ENCODE measurements at places on chromosomes 2 and 18.

DNA sequence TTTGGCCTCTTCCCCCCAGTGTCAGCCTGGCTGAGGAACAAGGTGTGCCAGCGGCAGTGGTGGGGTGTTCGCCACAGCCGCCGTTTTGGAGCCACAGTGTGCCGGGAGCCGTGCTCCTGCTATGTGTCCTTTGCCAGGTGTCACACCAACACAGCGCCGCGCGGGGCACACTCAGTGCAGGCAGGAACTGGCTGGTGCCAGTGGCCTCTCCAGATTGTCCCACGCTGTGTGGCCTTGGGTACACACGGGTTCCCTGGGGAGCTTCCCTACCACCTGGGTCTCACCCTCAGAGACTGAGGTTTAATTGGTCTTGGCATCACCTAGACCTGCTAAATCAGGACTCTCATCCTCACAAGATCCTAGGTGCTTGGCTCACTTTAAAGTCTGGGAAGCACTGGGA is 171.6 kb downstream of the LDLRAD4 start:
- no peak for DNase-seq

GRCh38 chr2:58574873-58575272 is 333.7 kb upstream of the FANCL start:
- no peak for DNase-seq

GRCh38 chr2:8337321-8337720 is 344.5 kb upstream of the ID2 start:
- DNase-seq = no peak

DNA sequence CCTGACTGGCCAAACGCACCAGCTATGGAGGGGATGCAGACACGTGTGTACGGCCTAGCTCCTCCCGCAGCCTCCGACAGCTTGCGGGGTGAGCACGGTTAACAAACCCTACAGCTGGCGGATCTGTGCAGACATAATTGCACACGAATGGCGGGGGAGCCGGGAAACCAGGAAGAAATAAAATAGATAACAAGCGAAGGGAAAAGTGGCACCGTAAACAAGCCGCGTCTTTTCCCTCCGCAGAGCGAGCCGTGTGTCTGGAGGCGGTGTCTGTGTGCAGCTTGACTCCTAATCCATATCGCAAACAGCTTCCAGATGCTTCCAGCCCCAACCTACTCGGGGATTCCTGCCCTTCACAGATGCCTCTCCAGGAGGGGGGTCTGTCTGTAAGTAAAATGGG is 853.1 kb upstream of the SALL3 start:
- no peak for DNase-seq

DNA sequence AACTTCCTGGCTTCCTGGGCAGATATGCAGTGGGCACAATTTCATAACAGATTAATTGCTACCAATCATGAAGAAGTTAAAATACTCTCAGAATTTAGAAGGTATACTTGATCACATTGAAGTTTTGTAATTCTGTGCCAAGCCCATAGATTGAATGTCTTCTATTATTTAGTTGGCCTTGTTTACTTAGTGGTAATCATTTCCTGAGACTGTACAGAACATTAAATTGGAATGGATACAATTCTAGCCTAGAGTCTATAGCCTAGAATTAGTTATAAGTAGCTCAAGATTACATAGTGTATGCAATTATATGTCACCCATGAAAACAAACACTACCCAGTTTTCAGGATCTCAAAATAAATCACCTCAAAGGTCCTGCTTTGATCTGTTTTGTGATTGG is 615.8 kb downstream of the XIRP2 start:
- DNase-seq = no peak

DNA sequence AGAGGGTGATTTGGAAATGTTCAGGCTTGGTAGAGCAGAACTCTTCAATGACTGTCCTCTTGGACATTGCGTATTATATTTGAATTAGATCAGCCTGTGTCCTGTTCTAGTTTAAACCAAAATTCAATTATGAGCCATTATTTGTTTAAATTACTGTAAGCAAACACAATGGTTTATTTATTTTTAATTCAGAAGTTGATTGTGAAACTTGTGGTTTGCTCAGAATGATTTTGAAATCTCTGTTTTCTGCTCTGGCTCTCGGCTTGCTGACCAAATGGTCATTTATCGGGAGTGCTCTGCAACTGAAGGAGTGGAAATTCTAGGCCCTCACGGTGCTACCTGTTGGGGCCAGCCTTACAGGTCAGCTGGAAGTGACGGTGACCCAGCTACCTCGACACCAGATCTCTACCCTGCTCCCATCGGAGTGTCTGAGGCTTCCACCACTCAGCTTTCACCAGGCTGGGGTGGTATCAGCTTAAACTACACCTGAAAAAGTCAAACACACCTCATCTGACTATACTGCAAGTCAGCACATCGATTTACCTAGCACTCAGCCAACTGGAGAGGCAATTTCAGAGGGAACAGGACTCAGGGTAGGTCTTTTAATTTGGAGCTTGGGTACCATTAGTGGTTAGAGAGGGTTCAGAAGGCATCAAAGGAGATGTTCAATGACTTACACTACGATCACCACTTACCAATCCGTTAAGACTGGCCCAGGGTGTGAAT is 36.8 kb upstream of the GPD2 start:
- DNase-seq = peak; percentile 78

GRCh38 chr18:55790296-55790695 is 202.3 kb upstream of the TCF4 start:
- peak; percentile 92 for DNase-seq

GRCh38 chr2:230227216-230227615 is 1.7 kb downstream of the SP140 start:
- no peak for DNase-seq

- no peak for DNase-seq
Observed at GRCh38 chr18:46364048-46364447, 259.9 kb downstream of the HAUS1 start.

- no peak for DNase-seq
Observed at GRCh38 chr2:240139666-240140393, 628 bp downstream of the OTOS start.

DNA sequence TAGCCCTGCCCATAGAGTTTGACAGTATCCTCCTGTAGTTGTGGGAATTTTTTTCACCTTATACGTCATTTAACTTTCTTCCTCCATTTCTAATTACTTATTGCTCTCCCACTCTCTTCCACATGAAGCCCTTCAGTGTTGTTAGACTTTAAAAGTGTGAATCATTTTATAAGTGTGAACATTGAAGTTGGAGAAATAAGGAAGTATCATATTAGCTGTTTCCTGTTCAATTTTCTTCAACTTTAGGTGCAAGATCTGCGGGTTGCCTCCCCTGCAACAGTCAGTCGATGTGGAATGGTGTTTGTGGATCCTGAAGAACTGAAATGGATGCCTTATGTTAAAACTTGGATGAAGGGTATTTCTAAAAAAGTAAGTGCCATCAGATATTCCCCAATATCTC is 138.1 kb downstream of the DNAH6 start:
- DNase-seq = no peak

GRCh38 chr2:125867908-125868307 is 788.0 kb upstream of the GYPC start:
- no peak for DNase-seq

Measured in iris pigment epithelial cell (primary cell).